ENCODE measurements at places on chromosomes 12 and 14.

- no peak for DNase-seq
These were observed 15.1 kb upstream of the TEX22 start for GRCh38 chr14:105383083-105383730.

- no peak for DNase-seq
These were observed 12.3 kb downstream of the NINJ2 start for GRCh38 chr12:650983-651382.

GRCh38 chr12:129819391-129819790 is 84.4 kb downstream of the TMEM132D start:
- no peak for DNase-seq

- no peak for DNase-seq
These were observed 45.8 kb downstream of the SINHCAF start for GRCh38 chr12:31280183-31280582.

DNA sequence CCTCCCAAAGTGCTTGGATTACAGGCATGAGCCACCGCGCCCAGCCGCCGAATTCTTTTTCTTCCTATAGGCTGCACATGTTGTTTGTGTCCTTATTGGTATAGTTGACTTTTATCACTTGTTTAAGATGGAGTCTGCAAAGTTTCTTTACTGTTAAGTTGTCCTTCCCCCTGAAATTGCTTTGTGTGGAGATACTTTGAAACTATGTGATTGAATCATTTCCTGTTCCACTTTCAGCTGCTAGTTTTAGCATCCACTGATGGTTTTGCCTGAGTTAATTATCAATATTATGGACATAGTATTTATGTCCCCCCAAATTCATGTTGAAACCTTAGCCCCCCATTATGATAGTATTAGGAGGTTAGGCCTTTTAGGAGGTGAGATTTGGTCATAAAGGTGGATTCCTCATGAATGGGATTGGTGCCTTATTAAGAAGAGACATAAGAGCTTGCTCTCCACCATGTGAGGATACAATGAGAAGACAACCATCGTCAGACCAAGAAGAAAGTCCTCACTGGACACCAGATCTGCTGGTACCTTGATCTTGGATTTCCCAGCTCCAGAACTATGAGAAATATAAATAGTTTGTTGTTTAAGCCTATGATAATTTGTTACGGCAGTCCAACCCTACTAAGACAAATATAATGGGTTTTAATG is 34.9 kb downstream of the PPHLN1 start:
- DNase-seq: no peak

- DNase-seq: no peak
These were observed 594 bp upstream of the CEP170B start for GRCh38 chr14:104864267-104865080.

DNA sequence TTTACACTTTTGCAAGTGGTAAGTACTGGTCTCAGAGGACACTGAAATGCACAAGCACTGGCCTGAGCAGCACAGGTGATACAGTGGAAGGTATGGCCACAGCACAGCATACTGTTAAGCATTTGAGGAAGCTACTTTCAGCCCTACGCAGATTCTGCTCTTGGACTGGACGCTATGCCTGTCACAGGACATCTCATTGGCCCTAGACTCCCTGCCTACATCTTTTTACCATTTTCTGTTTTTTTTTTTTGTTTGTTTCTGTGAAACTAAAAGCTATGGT is 144.2 kb upstream of the ABCD2 start:
- no peak for DNase-seq

DNA sequence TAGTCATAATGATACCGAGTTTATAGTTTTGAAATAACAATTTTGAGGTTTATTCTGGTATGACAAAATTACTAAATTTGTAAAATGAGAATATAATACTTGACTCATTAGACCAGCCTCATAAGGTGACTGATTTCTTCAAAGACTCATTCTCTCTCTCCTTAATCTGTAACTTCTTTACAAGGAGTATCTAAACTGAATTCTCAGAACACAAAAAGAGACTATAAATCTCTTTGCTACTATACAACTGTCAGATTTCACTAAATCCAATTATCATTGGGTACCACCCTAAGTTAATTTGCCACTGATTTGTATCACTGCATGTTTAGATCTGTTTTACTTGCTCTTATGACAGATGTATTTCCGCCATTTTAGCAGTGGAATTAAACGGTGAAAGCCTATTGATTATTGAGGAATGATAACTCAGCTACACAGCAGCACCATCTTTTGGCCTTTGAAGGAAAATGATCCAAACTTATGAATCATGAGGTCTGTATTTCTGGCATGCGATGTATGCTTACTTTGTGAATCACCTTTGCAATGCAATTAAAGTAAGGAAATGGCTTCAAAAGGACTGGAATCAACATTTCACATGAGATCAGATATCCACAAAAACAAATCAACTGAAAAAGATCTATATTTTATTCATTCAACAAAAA is 161.2 kb downstream of the RERGL start:
- DNase-seq: no peak

- DNase-seq: no peak
These were observed 15.5 kb upstream of the TCTN2 start for GRCh38 chr12:123655420-123655819.

GRCh38 chr12:91630083-91630482 is 447.5 kb upstream of the DCN start:
- DNase-seq: no peak

GRCh38 chr12:15627995-15628945 is 160.9 kb downstream of the EPS8 start:
- DNase-seq: no peak

GRCh38 chr14:55265197-55265596 is 6.0 kb upstream of the FBXO34 start:
- DNase-seq: peak; percentile 7
